BJ (cell line): ENCODE measurements at places on chromosomes 2 and 18.
A peak's percentile ranks its signal among the peaks of the same experiment; 100 is the strongest.

DNA sequence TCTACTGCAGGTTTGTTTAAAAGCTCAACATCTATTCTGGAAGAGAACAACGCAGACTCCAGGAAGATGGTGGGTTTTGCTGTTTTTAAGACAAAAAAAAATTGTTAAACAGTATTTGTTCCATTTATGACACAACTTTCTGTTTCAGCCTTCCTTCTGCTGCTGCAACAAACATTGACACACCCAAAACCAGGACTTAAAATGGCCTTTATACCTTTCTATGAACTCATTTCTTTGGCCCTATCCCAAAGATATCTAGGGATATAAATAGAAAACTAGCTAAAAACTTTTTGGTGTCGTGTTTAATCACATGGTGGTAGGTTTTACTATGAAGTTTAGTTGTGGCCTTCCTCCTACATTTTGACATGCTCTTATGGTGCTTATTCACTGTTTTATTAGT, 964 bp upstream of the GALNT3 start:
- no peak for DNase-seq

DNA sequence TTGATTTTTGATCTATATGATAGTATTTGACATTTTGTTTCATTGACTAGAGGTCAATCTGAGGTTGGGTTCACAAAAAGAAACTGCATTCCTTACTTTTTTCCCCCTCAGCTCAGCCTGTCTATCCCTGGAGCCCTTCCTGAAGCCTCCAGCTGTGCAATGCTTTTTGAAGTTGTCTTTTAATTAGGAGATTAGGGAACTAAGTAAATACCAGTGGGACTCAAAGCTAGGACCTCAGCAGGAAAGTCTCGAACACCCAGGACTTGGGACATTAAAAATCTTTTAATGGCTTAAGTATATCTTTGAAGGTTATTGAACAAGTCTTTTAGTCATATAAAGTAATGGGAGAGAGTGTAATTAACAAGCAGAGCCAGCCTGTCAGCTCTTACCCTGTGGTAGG, 220.2 kb downstream of the PDE11A start:
- no peak for DNase-seq

- DNase-seq: no peak
These were observed 1.6 kb upstream of the RALB start for GRCh38 chr2:120251078-120251477.

DNA sequence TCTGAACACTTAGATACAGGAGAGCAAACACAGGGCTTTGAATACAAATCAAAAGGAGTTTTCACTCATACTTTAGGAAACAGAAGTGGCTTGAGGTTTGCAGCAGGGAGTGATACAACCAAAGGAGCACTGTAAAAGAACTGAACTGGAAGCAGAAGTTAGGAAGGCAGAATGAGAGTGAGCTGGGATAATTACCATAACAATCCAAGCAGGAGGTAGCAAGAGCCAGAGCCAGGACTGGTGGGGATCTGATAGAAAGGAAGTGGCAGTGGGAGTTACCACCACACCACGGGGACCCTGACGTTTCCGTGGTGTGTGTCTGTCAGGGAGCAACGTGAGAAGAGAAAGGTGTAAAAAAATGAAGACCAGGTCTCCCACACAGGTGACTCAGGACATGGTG, 81.3 kb upstream of the EPB41L3 start:
- DNase-seq: no peak

DNA sequence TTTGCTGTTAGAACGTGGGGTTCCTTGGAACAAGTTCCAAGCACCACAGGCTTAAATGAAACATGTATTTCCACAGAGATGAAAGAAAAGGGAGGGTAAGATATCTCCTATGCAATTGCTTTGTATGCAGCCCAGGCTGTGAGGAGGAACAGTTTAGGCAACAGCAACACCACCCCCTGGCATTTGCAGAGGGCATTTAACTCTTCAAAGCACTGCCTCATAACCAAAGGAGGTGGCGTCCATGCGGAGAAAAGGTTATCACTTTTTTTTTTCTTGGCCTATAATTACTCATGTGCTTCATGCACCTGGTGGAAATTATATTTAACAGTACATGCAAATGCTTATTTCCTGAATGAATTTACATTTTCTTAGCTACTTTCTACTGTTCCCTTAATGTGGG, 286.0 kb downstream of the LPIN1 start:
- no peak for DNase-seq

GRCh38 chr2:189309331-189309730, 129.8 kb upstream of the COL5A2 start:
- no peak for DNase-seq

DNA sequence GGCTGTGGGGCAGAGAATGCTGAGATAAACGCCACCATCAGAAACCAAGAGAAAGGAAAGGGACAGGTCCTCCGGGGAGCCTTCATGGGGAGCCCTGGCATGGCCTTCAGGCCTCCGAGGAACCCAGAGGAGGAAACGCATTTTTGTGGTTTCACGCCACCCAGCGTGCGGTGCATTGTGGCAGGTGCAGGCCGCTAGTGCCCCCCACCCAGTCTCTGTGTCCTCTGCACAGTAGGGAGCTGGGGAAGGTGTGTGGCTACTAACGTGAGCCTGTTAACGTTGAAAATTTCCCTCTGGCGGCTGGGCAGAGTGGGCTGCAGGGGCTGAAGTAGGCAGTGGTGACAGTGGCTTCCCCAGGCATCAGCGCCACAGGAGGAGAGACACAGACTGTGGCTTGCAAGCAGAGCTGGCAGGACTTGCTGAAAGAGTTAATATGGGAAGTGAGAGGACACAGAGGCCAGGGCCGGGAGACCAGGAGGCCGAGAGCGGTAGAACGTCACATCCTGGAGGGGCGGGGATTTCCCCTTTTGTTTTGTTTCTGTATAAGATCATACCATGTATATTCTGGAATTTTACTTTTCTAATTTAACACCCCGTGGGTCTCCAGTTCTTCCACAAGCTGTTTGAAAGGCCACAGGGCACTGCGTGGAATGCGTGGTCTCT, 166.9 kb downstream of the GBX2 start:
- DNase-seq: no peak

GRCh38 chr2:66448136-66448991, 13.4 kb downstream of the MEIS1 start:
- no peak for DNase-seq

- no peak for DNase-seq
These were observed 762 bp upstream of the GAD1 start for GRCh38 chr2:170815746-170816503.

DNA sequence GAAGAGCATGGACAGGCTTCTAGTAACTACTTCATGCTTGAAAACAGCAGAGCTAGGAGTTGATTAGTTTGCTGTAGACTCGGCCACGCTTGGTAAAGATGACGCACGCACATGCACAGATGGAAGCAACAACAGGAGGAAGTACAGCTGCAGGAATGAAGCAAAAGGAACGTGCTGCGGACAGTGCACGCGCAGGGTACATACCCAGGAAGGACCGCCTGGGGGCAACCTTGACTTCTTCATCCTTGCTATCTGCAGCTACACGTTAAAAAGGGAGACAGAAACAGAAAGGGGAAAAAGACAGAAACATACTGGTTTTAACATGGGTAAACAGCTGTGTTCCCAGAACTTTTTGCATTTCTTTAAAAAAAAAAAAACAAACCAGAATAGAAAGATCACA, 17.7 kb downstream of the SLC66A2 start:
- DNase-seq: peak; percentile 45

DNA sequence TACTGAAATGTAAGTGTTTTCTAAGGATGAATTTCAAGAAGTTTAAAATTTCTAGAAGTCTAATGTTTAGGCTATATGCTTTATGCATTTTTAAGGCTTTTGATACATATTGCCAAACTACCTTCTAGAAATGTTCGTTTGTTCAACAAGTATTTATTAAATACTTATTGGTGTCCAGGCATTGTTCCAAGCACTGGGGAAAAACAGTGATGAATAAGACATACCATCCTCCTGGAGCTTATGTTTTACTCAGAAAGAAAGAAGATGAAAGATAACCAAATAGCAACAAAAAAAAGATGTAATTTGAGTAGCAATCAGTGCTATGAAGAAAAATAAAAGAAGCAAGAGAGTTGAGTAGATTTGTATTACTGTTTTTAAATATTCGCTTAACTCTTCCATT, 692.9 kb downstream of the SLC4A3 start:
- DNase-seq: no peak

DNA sequence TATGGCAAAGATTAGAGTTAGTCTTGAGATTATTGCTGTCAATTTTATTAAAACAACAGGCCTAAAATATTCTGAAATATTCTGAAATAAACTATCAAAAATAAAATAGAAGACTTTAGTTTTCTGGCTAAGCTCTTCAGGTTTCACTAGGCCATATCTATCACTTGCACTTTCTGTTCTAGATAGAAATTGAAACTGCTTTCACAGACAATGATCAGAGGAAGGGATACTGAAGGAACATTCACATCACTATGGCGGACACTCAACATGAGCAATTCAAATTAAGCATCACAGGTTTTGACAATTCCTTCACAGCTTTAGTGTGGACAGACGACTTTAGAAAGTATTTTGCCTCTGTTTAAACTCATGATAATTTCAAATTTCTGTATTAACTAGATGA, 586.4 kb upstream of the REG3G start:
- no peak for DNase-seq

DNA sequence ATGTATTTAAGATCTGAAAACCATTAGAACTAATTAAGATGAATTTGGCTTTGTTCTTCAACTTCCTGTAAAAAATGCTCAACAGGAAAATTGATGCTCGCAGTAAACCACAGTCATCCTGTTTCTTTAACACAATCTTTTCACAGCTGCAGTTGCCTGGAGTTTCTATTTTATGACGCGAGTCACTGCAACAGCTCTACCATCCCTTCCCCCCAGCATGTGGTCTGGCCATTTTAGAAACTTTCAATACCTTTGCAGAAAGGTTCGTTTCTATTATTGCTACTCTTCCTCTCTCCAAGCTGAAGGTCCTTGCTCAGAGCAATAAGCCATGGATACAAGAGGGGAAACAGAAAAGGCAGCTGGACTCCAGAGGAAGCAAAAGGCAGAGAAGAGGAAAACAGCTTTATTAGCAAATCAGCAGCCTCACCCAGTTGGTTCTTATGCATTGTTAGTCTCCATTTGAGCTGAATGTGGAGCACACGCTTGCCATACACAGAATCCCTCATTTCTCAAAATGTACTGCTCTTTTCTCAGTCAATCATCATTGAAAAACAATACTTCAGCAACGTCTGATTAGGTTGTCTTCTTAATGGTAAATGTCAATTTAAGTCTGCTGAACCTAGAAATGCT, 3.9 kb downstream of the WIPF1 start:
- DNase-seq: no peak

DNA sequence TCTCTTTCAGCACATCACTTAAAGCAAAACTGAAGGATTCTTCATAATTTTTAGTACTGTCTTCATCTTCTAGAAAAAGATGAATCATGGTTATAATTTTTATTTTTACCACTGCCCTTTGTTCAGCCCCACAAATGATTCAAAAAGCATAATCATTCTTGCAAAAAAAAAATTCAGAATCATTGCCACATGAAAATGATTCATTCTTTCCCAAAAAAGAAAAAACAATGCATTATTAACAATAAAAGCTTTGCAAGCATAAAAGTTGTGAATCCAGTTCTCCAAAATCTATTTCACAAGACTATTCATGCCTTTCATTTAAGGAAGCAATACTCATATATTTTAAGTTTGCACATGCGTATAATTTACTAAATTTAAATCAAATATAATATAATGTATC, 204.8 kb downstream of the RBM43 start:
- no peak for DNase-seq

- no peak for DNase-seq
These were observed 32.7 kb upstream of the ZSWIM2 start for GRCh38 chr2:186881660-186882059.

DNA sequence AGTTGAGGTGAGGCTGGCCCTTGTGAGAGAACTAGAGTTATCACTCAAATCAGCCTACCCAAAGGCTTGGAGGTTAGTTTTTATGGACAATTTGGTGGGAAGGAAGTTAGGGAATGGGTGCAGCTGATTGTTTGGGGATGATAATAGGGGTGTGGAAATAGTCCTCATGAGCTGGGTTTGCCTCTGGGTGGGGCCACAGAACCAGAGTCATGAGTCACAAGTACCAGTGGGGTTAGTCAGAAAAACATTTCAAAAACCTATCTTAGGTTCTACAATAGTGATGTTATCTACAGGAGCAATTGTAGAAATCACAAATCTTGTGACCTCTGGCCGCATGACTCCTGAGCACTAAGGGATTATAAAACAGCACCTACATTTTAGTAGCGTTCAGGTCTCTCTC, 630.1 kb upstream of the PIK3C3 start:
- peak; percentile 9 for DNase-seq

DNA sequence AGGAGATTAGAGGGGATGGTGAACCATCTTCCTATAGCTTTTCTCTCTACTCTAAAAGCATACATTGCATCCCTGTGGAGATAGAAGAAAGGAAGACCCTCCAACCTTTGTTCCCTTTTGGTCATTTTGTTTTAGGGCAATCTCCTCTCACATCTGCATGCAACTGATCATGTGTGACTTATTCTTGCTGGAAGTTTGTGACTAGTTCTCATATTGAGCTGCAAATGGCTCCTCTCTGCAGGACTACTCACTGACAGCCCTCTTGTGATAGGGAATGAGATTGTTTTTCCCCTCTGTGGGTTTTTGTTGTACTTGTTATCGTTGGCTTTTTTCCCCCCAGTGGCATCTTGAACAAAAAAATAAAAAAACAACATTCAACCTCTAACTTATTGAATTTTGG, 416.0 kb upstream of the CNTNAP5 start:
- no peak for DNase-seq

DNA sequence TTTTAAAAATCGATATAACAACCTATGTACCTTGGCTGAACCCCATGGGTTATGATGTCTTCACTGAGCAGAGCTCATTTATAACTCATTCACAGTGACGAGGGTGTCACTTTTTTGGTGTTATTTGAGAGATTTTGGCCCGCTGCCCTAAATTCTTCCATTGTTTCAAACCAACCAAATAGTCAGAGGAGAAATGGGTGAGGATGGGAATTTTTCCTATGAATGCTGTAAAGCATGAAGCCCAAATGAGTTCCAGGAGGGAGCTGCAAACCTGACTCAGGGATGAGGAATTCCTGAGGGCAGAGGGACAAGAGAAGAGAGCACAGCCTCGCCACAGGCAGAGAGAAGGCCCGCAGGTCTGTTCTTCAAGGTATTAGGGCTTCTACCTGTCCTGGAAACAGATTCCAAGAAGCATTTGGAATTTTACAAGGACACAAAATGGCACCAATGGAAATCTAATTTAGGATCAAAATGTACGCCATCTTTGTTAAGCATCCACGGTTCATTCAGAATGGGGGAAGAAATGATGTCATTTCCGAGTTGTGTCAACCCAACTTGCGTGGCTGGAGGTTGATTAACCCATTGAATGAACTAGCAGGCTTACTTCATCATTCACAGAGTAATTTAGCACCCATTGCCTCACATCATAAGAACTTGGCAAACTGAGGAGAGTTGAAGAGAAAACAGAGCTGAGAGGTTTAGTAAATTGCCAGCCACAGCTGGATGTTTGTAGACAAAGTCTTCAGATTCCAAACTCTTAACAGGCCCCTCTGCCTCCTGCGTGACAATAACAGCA, 133.5 kb downstream of the LAMA3 start:
- no peak for DNase-seq

- no peak for DNase-seq
These were observed 26.2 kb downstream of the FER1L5 start for GRCh38 chr2:96668771-96669170.
